ENCODE measurements at places on chromosomes 7 and 10.

GRCh38 chr7:137343281-137343841 lies at the start of gene PTN:
PTN (minus strand) TSS chr7:137343733; CDS start chr7:137254973, 88,760 bp downstream.
- DNase-seq: peak; percentile 86

- no peak for DNase-seq
Measured at GRCh38 chr7:121529003-121529402, 132.9 kb upstream of the FAM3C start.

- peak; percentile 94 for DNase-seq
Measured at GRCh38 chr10:19815731-19816410, 361 bp upstream of the PLXDC2 start.

GRCh38 chr7:65960351-65961074 lies 21.5 kb downstream of the GUSB start:
- DNase-seq: no peak

- no peak for DNase-seq
Measured at GRCh38 chr10:117107238-117107637, 30.8 kb downstream of the VAX1 start.

GRCh38 chr7:133015888-133016287 lies 66.0 kb downstream of the CHCHD3 start:
- no peak for DNase-seq

- DNase-seq: no peak
Measured at GRCh38 chr7:140041659-140042385, 20.9 kb downstream of the PARP12 start.

DNA sequence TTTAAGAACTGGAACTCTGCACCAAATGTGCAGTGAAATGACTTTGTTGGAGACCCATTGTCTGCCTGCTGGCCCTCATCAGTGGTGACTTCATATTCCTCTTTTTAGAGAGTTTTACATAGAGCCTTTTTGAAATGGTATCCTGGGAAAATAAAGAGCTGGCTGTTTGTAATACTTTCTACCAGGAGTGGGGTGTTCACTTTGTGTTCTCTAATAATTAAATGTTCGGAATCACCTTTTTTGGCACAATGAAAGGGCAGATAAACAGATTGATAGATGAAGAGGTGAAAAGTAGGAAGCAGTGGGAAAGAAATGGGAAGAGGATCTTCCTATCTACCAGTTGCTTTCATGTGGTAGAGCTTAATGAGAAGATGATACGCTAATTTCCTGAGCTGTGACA lies 55.5 kb downstream of the PRPF18 start:
- DNase-seq: no peak

- no peak for DNase-seq
Measured at GRCh38 chr10:100894589-100895294, 18.0 kb upstream of the SLF2 start.

- no peak for DNase-seq
Measured at GRCh38 chr7:55534262-55534915, 37.9 kb downstream of the VOPP1 start.

DNA sequence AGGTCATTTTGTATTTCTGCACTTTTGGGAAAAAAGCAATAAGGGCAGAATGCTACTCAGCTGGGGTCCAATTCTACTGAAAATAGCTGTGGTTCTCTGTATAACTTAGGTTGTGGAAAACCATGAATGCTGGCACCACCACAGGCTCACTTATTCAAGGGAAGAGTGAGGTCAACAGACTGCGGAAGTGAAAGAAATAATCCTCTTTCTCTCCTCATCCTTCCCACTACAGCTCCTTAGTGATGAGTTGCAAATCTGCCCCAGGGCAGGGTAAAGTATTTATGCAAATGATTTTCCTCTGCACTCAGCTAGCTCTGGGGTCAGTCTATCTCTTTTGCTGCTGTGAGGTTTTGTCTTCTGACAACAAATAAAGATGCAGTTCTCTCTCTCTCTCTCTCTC lies 74.1 kb upstream of the PTPRZ1 start:
- DNase-seq: peak; percentile 40

DNA sequence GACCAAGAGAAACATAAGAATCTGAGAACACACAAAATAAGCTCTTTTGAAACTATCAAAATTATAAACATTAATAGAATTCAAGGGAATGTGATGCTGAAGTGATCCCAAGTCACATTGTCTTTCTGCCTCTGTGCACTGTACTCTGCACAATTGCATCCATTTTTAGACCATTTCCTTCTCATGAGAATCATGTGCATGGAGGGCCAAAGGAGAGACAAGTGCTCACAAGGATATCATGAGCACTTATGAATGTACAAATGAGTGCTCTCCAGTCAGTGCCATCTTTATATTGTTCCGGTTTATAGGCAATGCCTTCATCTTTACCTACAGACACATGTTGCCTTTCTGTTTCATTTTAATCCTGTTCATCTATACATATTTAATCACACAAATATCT lies 36.9 kb downstream of the MET start:
- no peak for DNase-seq

DNA sequence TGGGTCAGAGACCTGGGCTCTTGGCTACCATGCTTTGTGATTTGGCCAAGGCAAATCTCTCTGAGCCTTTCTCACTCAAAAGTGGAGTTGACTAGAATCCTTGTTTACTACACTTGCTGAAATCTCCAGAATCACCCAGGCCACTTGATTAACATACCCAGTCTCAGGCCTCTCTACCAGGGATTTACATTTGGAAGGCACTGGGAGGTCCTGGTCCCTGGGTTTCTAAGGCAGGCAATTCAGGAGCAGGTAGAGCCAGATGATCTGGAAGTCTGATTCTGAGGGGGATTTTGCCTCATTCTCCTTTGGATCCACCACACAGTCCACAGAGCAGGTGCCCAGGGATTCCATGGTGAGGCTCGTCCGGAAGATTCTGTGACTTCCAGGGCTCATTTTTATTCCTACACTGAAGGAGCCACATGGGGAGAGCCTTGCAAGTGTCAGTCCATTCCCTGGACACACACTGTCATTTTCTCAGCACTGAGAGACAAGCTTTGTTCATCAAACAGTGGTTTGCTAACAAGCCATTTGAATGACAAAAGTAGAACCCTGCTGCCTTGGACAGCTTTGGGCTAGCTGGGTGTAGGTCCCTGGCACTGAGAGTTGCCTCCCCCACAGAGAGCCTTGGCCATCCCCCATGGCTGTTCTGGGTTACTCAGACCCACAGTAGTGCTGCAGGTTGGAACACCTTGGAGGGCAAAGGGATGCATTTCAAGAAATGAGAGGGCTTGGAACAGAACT lies 74.2 kb downstream of the NOC3L start:
- no peak for DNase-seq

DNA sequence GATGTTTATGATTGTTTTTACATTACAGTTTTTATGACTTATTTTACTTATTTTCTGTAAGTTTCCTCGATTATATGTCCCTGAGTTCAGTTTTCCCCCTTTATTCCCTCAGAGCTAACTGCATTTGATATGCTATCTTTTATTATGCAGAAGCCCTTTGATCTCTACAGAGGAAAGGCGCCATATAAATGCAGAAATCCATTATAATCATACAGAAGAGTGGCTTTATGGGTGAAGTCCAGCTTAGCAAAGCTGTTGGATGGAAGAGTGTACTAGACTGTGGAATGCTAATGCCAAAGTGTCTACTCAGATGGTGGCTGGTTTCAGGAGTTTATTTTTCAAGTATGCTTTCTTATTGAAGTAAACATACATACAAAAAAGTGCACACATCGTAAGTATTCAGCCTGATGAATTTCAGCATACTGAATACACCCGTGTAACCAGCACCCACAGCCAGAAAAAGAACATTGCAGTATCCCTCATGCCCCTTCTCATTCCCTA lies 258.4 kb upstream of the BMPER start:
- no peak for DNase-seq

Measured in eye (tissue), 1 donor.